Liver (tissue), 10 donors: ENCODE measurements at places on chromosomes 11 and 22. TPM values are rescaled to one million over a fixed set of nuclear protein-coding genes. Genes with fewer than 3 reads are reported as not detected.

OR5A1 gene
- total RNA-seq = not detected

- no peak for DNase-seq
Observed at GRCh38 chr22:46754110-46754799, 8.2 kb upstream of the TBC1D22A start.

DNA sequence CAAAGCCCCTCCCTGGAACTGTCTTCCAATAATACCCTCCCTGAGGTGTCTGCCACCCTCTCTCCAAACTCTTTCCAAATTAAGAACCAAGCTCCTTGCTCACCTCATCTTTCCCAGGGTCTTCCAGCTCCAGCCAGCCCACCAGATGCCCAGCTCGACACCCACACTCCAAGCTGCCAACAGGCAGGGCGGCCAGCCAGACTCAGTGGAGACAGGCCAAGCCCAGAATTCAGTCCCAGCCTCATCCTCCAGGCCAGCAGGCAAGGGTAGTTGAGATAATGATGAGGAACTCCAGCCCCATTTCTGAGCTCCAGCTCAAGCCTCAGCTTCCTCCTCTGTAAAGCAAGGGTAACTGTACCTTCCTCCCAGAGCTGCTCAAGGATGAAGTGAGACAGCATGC is 132.9 kb downstream of the CHST1 start:
- DNase-seq = no peak

DNA sequence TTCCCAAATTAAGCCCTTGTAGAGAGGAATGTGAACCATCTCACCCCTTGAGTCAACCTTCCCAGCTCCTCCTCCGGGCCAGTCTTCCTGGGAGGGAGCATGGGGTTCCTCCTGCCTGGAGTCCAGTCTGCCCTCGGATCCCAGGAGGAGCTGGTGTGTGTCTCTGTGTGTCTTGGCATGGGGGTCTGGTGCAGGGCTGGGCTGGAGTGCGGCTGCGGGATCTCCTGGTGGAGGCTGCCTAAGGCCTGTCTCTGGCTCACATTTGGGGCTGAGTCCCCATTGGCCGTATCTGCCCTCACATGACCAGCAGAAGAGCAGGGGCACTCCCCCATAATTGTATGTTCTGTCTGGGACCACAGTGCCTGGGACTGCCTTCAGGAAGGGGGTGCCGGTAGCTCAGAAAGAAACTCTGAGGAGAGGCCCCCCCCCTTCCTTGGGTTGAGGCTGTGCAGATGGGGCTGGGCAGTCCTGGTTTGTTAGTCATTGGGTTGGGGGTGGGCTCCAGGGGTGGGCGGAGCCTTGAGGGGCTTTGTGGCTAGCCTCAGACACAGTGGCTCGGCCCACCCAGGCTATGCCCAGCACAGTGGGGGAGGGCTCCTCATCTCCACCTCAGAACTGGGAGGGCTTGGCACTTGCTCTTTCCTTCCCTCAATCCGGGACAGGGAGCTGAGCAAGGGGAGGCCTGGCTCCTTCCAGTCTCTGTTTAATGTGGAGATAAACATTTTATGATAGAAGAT is 2.9 kb downstream of the C1QTNF5 start:
- DNase-seq = no peak
